ENCODE measurements at places on chromosomes 3 and 15.

DNA sequence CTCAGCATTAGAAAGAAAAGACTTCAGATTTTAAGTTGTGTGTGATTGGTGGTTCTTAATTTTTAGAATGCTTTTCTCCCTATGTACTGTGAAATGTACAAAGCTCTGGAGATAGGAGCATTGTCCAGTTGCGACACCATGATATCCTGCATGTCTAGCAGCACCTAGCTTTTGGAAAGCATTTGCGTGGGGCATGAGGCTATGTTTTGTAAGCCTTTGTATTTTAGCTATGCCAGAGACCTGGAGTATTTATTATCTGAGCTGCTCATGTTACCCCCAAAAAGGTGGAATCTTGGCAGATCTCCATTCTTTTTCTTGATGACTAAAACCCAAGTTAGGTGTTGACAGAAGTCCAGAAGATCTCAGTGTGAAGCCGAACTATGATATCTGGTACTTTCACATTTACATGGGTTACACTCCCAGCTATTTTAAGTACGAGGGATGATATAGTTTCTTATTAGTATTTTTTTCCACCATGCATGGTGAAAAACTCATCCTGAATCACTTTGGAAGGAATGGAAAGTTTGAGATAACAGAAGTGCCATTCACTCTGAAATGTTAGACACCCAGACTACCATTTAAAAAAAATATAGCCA, 126.7 kb upstream of the SAMMSON start:
- no peak for DNase-seq

GRCh38 chr15:55407498-55408011, 604 bp downstream of the CCPG1 start:
- no peak for DNase-seq

DNA sequence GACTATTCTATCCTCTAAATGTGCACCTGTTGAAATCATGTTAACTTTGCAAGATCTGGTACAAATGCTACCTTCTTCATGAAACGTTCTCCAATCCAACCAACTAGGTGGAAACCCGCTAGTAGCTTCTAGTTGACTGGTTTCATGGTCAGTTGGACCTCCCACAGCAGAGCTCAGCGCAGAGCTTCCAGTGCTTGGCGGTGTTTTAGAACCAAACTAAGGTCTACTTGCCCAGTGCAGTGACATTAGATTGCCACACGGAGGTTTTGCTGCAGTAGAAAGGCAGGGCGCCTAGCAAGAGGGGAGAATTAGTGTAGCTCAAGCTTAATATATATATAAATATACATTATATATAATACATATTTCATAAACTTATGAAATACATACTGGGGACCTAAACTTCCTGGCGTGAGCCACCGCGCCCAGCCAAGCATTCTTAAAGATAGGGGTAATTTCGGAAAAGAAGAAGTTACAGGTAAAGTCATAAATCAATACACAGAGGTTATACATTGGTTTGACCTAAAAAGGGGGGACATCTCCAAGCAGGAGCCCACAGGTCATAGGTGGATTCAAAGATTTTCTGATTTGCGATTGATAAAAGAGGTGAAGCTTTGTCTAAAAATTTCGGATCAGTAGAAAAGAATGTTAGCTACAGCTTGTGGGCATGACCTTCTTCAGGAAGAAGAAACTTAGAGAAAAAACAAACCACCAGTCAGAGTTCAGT, 2.1 kb upstream of the OXSR1 start:
- DNase-seq, result peak; percentile 28

DNA sequence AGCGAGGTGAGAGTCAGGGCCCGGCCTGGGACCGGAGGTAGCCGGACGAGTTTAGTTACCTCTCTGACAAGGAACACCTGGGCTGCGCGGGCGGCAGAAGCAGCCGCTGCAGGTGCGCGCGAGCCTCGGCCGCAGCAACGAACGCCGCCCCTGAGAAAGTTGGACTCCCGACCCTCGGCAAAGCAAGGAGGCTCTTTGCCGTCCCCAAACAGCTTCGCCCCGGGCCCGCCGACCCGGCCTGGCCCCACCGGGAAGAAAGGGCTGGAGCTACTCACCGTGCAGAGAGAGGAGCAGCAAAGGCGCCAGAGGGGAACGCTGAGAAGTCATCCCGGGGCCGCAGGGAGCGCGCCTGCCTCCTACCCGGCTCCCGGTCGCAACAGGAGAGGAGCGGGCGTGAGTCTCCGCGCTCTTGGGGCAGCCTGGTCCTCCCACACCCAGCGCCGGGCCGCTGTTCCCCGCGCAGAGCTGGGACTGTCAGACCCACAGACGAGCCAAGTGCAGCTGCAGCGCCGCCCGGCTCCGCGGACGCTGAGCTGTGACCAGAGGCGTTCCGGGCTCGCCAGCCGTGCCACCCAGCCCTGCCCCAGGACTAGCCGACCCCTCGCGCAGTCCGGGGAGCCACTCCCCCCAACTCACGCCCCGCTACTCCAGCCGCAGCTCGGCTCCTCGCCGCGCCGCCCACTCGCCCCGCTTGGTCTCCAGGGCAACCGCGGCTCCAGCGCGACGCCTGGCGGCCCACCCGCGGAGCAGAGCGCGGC, at the start of gene IGSF11:
Gene IGSF11 (minus strand): TSS at position 591 of the 758 bp plus-strand sequence. CDS start 264 bp downstream, at position 327.
- peak; percentile 8 for DNase-seq

DNA sequence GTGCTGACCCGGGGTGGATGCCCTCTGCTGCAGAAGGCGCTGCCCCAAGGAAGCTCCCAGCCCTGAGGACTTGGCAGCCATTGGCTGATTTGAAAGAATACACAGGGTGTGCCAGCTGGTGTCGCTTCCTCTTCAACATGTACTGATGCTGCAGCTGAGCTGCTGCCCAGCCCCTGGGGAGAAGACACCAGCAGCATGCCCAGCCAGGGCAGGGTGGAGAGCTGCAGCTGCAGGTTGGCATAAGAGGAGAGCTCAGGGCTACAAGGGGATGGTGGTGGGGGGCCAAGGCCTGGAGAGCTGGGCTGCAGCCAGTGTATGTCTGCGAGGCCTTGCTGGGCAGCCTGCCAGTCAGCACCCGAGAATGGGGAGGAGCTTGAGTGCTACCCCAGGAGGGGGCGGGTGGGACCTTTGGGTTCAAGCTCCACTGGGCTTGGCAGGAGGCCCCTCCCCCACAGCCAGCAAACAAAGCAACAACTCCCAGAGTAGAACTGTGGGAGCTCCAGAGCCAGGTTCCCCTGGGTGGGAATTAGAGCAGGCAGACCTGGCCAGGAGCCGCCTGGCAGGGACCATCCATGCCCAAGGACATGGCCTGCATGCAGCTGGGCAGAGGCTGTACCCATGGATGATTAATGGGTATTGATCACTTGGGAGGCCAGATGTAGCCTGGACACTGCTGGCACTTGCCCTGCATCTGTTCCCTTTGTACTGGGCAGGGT, 9.2 kb upstream of the SEMA4B start:
- DNase-seq, result peak; percentile 70

GRCh38 chr3:43233062-43233461, 53.3 kb upstream of the SNRK start:
- DNase-seq, result peak; percentile 63

- no peak for DNase-seq
Measured at GRCh38 chr3:138476526-138476925, 42.1 kb downstream of the ESYT3 start.

DNA sequence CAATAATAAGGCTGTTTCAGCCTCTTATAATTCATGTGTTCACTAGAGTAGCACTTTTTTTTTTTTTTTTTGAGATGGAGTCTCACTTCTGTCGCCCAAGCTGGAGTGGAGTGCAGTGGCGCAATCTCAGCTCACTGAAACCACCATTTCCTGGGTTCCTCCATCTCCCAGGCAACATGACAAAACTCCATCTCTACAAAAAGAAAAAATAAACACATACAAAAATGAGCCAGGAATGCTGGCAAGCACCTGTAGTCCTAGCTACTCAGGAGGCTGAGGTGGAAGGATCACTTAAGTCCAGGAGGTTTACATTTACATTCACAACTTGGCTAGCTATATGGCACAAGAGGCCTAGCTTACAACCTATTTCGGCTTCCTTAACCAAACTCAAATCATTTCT, 6.8 kb downstream of the USP4 start:
- DNase-seq, result no peak

GRCh38 chr3:168671091-168671490, 575.4 kb upstream of the GOLIM4 start:
- DNase-seq, result no peak

GRCh38 chr3:164459521-164460151, 618.7 kb downstream of the SI start:
- DNase-seq, result no peak

GRCh38 chr3:9100513-9100894, 137.2 kb upstream of the RAD18 start:
- no peak for DNase-seq

DNA sequence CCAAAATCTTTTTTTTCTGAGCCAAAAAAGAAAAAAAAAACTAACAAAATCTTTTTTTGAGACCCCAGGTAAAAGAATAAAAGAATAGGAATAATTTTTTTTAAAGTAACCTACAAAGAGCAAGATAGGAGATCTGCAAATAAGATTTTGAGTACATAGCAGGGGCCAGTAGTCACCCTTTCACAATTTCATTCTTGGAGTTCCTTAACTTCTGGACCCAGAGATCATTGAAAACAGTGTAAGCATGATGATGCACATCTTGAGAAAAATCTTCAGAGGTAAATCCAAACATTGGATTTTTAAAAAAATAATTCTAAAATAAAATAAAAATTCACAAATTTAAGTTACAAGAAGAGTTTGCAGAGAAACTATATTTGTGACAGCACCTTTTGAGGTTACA, 18.8 kb downstream of the TFRC start:
- DNase-seq, result no peak

DNA sequence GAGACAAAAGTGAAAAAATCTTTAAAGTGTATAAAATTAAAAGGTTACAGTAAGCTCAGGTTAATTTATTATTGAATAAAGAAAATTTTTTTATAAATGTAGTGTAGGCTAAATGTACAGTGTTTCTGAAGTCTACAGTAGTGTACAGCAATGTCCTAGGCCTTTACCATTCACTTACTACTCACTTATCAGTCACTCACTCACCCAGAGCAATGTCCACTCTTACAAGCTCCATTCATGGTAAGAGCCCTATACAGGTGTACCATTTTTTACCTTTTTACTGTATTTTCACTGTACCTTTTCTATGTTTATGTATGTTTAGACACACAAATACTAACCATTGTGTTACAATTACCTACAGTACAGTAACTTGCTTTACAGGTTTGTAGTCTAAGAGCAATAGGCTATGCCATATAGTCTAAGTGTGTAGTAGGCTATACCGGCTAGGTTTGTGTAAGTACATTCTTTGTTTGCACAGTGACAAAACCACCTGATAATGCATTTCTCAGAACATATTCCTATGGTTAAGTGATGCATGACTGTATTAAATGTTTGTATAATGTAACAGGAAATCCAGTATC, 38.1 kb upstream of the NECTIN3 start:
- DNase-seq, result no peak

GRCh38 chr15:78301326-78301725, 1.9 kb upstream of the SKIC8 start:
- no peak for DNase-seq

- DNase-seq, result no peak
Measured at GRCh38 chr3:56157693-56158362, 310.4 kb downstream of the ERC2 start.

- DNase-seq, result no peak
Measured at GRCh38 chr3:179247289-179248015, 3.5 kb downstream of the KCNMB3 start.

GRCh38 chr15:43799945-43800285, at the start of gene SERINC4:
Gene SERINC4 (minus strand): TSS chr15:43800220. CDS start chr15:43799986, 234 bp downstream.
- no peak for DNase-seq

- DNase-seq, result no peak
Measured at GRCh38 chr3:78666470-78666800, 1101.4 kb downstream of the ROBO1 start.

- DNase-seq, result no peak
Measured at GRCh38 chr3:70740071-70740470, 427.6 kb upstream of the MDFIC2 start.

DNA sequence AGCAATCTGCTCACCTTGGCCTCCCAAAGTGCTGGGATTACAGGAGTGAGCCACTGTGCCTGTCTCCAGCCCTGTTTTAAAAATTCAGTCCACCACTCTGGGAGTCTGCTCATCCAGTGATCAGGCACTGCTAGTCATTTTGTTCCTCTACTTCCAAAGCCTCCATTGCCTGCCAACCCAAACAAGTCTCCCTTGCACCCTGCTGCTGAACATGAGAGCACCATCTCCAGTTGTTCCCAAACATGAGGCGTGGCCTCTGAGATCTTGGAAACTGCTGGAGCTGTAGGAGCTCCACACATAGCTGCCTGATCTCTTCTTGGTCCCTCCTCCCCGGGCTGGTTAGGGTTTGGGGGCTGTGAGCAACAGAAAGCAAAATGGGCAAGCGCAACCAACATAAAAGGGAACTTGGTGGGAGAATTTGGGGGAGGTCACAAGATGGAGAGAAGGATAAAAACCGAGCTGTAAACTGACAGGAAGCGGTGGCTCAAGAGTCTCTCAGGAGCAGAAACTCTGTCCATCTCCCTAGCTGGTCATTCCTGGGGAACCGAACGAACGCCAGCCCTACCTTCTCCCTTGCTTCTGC, 49.6 kb upstream of the TLE3 start:
- no peak for DNase-seq

DNA sequence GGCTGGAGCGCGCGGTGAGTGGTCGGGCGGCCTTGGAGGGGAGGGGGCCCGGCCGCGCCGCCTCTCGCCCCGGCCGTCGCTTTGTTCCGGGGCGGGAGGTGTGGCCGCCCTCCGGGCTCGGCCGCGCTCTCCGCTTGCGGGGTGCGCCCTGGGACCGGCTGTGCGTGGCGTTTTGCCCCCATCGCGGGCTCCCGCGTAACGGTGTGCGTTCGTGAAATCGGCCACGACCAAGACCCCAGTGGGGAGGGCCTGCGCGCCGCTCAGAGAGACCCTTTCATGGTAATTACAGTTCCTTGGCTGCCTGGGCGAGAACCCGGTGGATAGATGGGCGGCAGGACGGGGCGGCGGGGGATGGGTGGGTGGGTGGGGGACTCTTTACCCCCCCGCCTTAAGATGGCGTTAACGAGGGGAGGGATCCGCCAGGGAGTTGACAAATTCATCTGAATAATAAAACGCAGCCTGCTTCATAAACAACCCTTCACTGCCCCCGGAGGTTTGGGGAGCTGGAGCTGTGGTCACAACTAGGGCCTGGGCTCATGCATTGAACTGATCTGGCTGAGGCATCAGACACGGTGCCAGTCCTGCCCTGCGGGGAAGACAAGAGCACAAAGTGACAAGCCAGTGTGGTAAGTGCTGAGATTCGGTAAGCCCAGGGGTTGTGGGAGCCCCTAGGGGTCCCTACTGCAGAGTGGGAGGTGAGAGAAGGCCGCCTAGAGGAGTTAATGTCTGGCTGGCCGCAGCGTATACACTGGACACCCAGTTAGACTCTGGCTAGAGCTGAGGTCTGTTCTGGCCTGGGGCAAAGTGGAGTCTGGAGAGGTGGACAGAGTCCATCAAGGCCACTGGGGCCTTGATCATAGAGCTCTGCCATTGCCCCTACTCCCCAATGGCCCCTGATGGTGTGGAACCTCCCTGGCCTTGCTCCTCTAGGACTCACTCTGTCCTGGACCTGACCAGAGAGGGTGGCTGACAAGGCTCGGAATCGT, 668 bp downstream of the MRAS start:
- peak; percentile 62 for DNase-seq
